ENCODE measurements at places on chromosomes 16 and 17. TPM values are rescaled to one million over a fixed set of nuclear protein-coding genes. Genes with fewer than 3 reads are reported as not detected.
A peak's percentile ranks its signal among the peaks of the same experiment; 100 is the strongest.

Gene TM4SF5
- not detected for total RNA-seq

Gene EIF3CL
- 191 TPM for total RNA-seq

DNA sequence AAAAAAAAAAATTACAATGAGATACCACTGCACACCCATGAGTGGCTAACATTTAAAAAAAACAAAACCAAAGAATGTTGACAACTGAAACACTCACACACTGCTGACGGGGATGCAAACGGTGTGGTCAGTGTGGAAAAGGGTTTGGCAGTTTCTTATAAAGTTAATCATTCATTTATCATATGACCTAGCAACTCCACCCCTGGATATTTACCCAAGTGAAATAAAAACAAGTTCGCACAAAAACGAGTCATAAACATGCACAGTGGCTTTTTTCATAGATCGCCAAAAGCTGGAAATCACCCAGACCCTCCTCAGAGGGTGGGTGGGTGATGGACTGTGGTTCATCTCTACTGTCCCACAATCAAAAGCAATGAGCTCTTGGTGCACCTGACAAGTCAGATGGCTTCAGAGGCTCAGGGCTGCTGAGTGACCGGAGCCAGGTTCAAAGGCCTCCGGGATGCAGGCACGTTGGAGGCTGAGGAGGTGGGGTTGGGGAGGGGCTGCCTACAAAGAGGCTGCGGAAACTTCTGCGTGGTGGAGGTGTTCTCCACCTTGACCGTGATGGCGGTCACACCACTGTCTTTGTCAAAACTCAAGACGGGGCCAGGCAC lies 14.2 kb downstream of the RAB40B start:
- DNase-seq, result no peak
- no peaks in the 10 kb centered on the region for H3K36me3 ChIP-seq
- no peaks in the 10 kb centered on the region for H3K27me3 ChIP-seq
- H3K4me3 ChIP-seq, result no peak overlapping the region

DNA sequence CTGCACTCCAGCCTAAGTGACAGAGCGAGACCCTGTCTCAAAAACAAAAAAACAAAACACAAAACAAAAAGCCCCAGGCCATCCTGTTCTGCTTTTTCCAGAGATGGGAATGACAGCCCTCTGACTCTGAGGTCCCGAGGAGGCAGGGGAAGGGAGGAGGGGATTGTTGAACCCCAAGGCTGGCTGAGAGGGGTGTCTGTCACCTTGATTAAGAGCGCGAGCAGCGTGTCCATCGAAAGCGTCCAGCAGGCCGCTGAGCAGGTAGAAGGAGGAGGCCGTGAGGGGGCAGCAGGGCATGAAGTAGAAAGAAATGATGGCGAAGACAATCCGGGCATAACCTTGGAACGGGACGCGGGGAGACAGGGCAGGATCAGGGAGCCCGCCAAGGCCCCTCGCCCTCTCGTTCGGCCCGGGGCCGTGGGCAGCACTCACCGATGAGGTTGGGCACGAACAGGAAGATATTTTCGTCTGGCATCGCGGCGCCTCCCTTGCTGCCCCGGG lies 593 bp downstream of the CDIPT start:
- no peaks in the 10 kb centered on the region for H3K36me3 ChIP-seq
- no peaks in the 10 kb centered on the region for H3K27me3 ChIP-seq
- H3K27ac ChIP-seq, result peak overlapping the region; percentile 90
- peak overlapping the region; percentile 95 for H3K4me3 ChIP-seq
- peaks cover 10% of the 10 kb centered on the region for H3K4me1 ChIP-seq

GRCh38 chr16:66919569-66920298 lies 1.0 kb upstream of the CDH16 start:
- no peak for DNase-seq
- no peak overlapping the region for H3K27ac ChIP-seq
- no peaks in the 10 kb centered on the region for H3K4me1 ChIP-seq
- H3K27me3 ChIP-seq, result peaks cover 14% of the 10 kb centered on the region

DNA sequence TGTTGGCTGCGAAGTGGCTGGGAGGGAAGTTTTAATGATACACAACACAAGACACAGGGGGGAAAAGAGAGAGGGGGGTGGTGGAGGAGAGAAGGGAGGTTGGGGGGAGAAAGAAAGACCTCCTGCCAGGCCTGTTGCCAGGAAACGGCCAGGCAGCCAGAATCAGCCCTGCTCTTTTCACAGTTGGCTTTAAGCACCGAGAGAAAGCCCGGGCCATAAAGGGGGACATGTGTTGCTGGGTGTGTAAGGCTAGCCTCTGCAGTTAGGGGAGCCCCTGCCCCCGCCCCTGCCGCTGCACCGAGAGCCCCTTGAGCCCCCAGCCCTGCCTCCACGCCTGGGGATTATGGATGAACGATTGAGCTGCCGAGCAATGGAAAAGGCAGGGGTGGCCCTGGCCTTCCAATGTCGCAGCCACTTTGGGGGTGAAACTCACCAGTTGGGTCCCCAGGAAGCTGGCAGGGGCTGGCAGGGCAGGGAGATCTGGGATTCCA lies 13.9 kb upstream of the WNT3 start:
- no peak overlapping the region for H3K4me3 ChIP-seq
- no peak for DNase-seq
- no peaks in the 10 kb centered on the region for H3K36me3 ChIP-seq
- H3K4me1 ChIP-seq, result no peaks in the 10 kb centered on the region

- no peaks in the 10 kb centered on the region for H3K27me3 ChIP-seq
- H3K36me3 ChIP-seq, result no peaks in the 10 kb centered on the region
- H3K27ac ChIP-seq, result no peak overlapping the region
- H3K4me3 ChIP-seq, result no peak overlapping the region
These were observed 3.4 kb downstream of the SGCA start for GRCh38 chr17:50169121-50169764.

All from breast epithelium (tissue), 4 donors.